ENCODE measurements at places on chromosomes 3 and 15.

- DNase-seq: no peak
Measured at GRCh38 chr15:87080547-87080946, 1000.9 kb downstream of the AGBL1 start.

DNA sequence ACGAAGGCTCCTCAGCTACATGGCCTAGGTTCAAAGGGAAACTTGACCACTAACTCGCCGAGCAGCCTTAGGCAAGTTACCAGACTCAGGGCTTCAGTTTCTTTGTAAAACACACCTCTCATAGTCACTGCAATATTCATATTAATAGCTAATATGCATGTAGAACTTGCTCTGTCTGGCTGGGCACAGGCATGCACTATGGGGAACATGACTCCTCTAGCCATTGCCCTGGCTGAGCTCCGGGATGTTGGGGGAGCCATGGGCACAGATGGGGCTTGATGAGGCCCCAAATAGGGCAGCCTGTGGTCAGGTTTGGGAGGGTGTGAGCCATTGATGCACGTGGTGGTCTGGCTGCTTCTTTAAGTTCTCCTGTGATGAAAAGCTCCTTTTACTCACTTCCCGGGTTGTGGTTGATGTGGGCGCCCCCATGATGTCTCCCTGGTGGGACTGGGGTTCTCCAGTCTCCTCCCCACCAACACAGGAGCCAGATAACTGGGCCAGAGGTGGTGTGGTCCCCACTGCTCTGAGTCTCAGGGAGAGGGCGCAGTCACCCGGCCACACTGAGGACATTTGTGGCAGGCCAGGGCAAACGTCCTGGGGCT lies 29.4 kb upstream of the DUSP7 start:
- no peak for DNase-seq

DNA sequence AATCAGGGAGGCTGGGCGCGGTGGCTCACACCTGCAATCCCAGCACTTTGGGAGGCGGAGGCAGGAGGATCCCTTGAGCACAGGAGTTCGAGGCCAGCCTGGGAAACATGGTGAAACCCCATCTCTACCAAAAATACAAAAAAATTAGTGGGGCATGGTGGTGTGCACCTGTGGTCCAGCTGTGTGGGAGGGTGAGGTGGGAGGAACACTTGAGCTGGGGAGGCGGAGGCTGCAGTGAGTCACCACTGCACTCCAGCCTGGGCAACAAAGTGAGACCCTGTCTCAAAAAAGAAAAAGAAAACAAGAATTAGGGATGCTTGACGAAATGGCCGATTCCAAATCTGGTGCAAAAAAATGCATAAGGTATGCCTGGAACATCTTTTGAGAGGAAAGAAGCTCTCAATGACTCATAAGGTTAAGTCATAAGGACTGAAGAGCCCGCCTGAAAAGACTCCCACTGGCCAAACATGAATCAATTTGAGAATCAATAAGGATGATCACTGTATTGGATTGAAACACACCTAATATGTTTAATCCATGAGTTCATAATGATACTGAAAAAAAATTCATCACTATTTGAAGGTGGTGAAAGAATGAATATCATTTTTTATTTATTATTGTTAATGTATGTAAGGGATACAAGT lies 27.7 kb downstream of the BLM start:
- DNase-seq: no peak

GRCh38 chr3:138297876-138298275 lies 31.8 kb downstream of the NME9 start:
- no peak for DNase-seq

DNA sequence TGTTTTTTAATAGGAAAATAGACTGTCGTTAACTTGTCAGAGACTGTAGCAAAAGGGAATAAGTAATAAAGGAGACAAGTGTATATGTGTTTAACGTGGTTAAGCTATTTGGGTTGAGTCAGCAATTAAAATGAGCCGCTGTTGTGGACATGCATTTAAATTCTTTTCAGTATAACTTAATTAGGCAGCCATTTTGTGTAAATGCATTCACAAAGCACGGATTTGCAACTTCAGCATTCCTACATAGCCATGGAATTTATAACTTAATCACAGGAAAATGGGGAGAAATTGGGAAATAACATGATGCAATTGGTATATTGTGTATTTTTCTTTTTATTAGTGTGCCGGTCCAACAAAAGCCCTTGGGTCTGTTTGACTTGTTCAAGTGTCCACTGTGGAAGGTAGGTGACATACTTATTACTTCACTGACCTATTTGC lies 27.9 kb downstream of the USP3 start:
- no peak for DNase-seq

Data from hepatocyte (in vitro differentiated cells).